Activated naive CD4-positive, alpha-beta T cell treated with Interleukin-2 at 50 U/mL for 16 hours (primary cell): ENCODE measurements at places on chromosomes 16 and 17.

- DNase-seq, result no peak
Measured at GRCh38 chr16:868846-869822, 68.6 kb upstream of the GNG13 start.

- no peak for DNase-seq
Measured at GRCh38 chr17:72569148-72569946, 448.5 kb downstream of the SOX9 start.

DNA sequence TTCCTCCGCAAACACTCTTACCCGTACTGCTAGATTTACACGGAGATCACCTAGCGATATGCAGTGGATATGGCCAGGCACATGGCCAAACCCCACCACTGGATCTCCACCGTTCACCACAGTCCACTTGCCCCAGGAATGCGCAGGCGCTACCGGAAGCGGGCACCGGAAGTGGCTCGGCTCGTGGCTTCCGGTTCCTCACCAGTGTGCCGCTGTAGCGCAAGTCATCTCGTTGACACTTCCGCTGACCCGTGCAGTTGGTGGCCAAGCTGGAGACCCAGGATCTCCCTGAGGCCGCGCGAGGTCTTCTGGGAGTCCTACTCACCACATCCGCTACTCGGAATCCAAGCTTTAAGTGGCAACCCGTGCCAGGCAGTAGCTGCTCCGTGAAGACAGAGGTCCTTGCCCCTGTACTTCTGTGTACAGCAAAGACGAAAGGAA lies 11.5 kb downstream of the ZNF597 start:
- peak; percentile 64 for DNase-seq

DNA sequence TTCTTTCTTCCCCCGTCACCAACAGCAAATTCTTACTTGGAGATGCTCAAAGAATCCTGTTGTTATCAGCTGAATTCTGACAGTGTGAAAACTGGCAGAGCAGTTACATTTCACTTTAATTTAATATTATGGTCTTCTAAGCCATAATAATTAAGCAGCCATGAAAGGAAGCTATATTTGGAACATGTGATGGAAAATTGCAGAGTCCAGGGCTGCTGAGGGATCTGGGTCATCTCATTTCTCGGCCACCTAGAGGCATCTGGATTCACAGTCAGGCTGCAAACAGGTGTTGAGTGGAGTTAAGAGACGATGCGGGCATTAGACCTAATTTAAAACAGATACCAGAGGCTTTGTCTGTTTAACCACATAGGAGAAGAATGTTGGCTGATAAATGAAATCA lies 38.4 kb downstream of the CHD9NB start:
- DNase-seq, result no peak

GRCh38 chr16:70320121-70320520 lies 21.1 kb downstream of the DDX19B start:
- no peak for DNase-seq

DNA sequence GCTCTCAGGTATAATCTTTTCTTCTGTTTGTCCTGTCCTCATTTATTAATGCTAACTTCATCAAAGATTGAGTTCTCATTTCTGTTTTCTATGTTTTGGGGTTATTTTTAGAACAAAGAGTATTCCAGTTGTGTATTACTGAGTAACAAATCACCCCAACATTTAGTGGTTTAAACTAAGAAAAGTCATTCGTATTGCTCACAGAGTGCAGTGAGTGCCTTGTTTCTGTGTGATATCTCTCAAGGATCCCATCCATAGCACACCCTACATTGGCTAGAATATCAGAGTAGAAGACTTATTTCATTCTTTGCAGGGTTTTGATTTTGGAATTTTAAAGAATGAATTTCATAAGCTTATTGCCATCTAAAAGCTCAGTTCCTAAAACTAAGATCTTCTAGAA lies 72.1 kb downstream of the VMP1 start:
- DNase-seq, result no peak

- no peak for DNase-seq
Measured at GRCh38 chr16:88905563-88905962, 39.1 kb upstream of the PABPN1L start.

DNA sequence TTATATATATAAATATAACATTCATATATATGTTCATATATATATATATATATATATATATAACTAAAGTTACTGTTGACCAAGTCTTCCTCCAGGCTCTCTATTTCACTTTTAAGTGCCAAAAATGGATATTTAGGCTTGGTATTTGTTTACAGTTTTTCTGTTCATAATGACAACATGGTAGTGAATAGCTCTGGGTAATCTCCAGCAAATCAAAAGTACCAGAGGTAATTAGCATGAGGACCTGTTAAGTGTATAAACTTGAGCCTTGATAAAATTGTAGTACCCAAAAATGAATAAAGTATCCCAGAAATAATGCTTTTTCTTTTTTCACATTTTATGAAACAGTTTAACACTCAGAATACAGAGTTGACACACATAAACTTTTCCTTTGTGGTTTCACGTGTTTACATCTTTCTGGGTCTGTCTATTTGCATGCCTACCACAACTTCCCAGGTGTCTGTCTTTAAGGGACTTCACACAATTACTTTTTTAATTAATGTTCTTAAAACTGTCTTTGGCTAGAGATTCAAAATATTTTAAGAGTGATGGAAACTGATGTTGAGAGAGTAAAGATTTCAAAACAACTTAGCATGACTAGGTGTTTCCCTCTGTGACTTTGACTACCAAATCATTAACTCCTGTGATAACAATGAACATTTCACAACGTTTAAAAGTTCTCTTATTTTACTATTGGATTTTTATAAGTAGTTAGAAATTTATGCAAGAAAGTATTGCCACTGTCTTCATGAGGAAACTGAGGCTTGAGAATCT lies 47.9 kb downstream of the RABEP1 start:
- no peak for DNase-seq

GRCh38 chr16:87541872-87542234 lies 49.0 kb upstream of the ZCCHC14 start:
- DNase-seq, result no peak

DNA sequence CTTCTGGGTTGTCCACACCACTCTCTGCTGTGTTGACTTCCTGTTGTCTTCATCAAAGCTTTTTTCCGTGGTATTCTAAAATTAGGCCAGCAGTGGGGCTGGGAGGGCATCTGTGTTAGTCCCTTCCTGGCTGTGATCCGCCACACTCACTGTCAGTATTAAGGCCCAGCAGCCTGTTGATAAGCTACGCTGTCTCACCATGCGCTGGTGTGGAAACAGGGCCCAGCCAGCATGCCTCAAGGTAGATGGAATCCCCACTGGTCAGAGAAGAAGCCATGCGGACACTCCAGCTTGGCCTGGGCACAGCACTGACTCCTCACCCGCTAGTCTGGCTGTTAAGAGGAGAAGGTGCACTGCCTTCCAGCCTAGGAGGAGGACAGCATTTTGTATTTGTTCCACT lies 11.4 kb downstream of the CDR2L start:
- no peak for DNase-seq

GRCh38 chr17:4229627-4230541 lies 33.9 kb downstream of the ANKFY1 start:
- DNase-seq, result no peak

DNA sequence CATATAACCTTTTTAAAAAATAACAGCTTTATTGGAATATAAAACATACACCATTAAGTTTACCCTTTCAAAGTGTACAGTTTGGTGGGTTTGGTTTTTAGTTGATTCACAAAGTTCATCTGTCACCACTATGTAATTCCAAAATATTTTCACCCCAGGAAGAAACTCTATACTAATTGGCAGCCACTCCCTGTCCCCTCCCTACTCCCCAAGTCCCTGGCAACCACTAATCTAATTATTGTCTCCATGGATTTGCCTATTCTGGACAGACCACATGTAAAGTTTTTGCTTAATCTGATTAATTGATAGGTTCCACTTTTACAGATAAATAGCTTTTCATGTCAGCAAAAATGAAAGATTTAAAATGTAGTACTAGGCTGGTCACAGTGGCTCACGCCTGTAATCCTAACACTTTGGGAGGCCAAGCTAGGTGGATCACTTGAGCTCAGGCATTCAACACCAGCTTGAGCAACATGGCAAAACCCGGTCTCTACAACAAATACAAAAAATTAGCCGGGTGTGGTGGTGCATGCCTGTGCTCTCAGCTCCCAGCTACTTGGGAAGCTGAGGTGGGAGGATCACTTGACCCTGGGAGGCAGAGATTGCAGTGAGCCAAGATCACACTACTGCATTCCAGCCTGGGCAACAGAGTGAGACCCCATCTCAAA lies 25.0 kb upstream of the MAPK3 start:
- DNase-seq, result no peak

DNA sequence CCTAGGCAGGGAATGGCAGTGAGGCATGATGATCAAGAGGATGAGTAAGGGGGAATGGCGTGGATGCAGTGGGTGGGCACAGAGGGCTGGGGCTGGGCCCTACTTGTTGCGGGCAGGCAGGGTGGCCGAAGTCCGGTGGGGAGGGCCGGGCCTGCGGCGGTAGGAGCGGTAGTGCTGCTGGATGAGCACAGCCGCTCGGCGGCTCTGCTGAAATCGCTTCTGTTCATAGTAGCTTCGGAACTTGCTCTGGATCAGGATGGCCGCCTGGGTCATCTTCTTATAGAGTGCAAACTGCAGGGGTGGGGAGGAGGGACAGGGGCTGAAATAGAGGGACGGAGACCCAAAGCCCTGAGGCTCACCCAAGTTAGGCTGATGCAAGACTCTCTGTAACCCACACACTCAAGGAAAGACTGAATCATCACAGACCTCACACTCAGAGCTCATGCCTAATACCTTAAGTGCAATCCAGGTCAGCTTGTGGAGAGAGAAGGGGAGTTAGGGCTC lies 1.5 kb upstream of the SPAG7 start:
- DNase-seq, result peak; percentile 60

- DNase-seq, result no peak
Measured at GRCh38 chr16:50428116-50428515, 59.3 kb upstream of the BRD7 start.

- DNase-seq, result no peak
Measured at GRCh38 chr16:58859958-58860669, 126.0 kb upstream of the GOT2 start.

- DNase-seq, result no peak
Measured at GRCh38 chr17:46063241-46063640, 64.2 kb downstream of the STH start.

GRCh38 chr17:78748730-78749317 lies 33.2 kb downstream of the CYTH1 start:
- DNase-seq, result peak; percentile 78

GRCh38 chr17:1638171-1638590 lies 7.4 kb downstream of the SCARF1 start:
- no peak for DNase-seq

DNA sequence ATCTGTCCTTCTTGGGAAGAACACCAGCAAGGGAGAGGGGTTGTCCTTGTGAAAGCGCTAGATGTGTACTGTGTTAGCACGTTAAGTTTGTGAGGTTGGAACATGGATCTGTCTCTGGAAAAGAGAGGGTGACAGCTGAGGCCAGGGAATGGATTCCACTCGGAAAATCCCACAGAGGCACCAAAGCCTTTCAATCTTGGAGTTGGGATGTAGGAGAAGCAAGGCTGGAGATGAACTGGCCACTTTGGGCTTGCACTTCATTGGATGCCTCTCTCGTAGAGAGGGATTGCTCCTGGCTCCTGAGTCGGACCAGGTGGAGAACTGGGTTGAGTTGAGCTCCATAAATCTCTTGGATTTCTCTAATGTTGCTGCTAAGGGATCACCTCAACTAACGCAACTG lies 67.2 kb downstream of the CCDC182 start:
- DNase-seq, result no peak

GRCh38 chr17:55394357-55395021 lies 27.1 kb downstream of the MMD start:
- no peak for DNase-seq

- no peak for DNase-seq
Measured at GRCh38 chr17:79298799-79299198, 224.2 kb downstream of the ENGASE start.

DNA sequence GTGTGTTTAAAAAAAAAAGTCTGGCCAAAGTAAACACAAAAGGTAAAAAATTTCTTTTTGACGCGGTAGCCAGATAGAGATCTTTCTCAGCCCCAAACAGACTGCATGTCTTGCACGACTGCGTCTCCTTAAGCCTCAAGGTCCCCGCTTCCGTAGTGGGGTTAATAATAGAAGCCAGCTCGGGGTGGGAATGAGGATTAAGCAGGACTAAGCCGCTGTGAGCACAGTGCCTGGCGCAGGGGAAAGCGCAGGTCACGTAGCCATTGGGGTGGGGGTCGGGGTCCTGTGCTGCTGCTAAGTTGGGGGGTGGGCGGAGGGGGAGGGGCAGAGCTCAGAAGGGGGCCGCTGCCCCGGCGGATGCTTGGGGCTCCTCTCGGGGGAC lies 521 bp downstream of the GGA2 start:
- peak; percentile 30 for DNase-seq

GRCh38 chr17:1916963-1917715 lies 87.3 kb downstream of the RPA1 start:
- DNase-seq, result no peak

GRCh38 chr17:80220736-80221215 lies 549 bp downstream of the SLC26A11 start:
- DNase-seq, result peak; percentile 21

GRCh38 chr17:16438557-16439302 lies 23.4 kb downstream of the TRPV2 start:
- peak; percentile 96 for DNase-seq

- DNase-seq, result no peak
Measured at GRCh38 chr16:65807858-65808257, 558.6 kb upstream of the CDH5 start.

DNA sequence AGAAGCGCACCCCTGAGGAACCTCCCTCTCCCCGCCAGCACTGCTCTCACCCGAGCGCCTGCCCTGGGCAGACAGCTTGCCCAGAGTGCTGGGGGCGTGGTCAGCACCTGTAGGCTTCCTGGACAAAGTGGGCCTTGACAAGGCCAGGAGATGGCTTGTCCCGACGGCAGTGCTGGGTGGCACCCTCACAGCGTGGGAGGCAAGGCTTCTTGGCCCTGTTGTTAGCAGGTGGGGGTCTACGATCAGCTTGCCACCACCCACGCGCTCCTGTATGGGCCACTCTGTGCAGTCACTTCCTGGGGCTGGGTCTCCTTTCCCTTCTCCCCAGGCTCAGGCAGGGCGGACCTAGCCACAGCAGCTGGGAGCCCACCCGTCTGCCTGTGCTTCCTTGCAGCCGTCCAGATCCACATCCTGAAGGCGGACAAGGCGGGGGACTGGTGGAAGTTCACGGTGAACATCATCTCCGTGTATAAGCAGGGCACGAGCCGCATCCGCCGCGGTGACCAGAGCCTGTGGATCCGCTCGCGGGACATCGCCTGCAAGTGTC lies 218.0 kb downstream of the NTN1 start:
- no peak for DNase-seq

- DNase-seq, result peak; percentile 14
Measured at GRCh38 chr17:57294629-57295501, 38.5 kb downstream of the MSI2 start.
